Cardiac muscle cell (in vitro differentiated cells and primary cell): ENCODE measurements at places on chromosomes 6 and 20. TPM values are rescaled to one million over a fixed set of nuclear protein-coding genes. Genes with fewer than 3 reads are reported as not detected.

DNA sequence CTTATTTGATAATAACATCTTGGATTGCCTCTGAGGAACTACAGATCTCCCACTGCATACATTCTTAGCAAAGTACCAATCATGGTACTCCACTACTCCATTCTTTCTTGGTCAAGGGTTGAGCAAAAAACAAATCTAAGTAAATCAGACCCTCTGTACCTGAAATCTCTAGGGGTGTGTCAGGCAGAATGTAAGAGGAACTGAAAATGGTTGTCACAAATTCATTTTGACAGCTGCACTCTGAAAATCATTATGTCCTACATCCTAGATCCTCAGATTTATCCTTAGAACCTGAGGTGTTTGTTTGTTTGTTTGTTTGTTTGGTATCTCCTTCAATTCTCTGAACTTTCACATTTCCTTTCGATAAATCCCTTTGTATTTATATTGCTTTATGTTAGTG lies 433.2 kb upstream of the BTBD3 start:
- DNase-seq, result no peak

The CFAP206 gene
- 0.14 TPM in 1 of 2 replicates, not detected in the other for total RNA-seq

The RSPH4A gene
- 0.21 and 0.56 TPM in 2 replicates for total RNA-seq

GRCh38 chr6:14888575-14889000 lies 357.3 kb upstream of the JARID2 start:
- no peak for DNase-seq

GRCh38 chr6:108343894-108344293 lies 49.0 kb downstream of the AFG1L start:
- DNase-seq, result no peak

DNA sequence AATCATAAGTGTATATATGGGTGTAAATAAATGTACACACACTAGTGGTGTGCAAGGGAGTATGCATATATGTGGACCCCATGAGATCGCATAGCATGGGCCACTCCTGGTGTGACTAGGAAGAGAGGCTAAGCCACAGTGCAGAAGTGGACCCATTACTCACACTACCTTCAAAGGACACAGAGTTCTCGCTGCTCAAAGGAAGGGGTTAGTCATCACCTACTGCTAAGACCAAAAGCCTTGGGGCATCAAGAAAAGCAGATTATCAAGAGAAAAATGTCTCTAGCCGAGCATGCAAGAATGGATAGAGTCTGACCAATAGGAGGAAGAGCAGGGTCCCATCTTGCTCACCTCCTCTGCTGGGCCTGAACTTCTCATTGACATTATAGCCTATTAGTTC lies 195.5 kb downstream of the MAFB start:
- no peak for DNase-seq

DNA sequence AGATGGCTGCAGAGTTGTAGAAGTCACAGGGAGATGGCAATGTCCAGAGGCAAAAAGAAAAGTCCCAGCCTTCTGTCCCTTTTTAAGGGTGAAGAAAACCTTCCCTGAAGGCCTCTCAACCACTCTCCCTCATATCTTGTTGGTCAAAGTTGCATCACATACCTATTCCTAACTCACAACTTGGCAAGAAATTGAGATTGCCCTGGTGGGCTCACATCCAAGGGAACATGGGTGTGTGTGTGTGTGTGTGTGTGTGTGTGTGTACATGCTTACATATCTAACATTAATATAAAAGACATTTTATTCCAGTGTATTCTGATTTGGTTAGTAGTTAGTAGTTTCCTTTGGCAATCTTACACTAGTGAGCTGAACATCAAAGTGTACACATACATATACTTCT lies 144.3 kb upstream of the SALL4 start:
- peak; percentile 73 for DNase-seq

The ENPP3 gene
- total RNA-seq, result 0.09 and 0.39 TPM in 2 replicates

GRCh38 chr6:149933461-149933860 lies 8.4 kb upstream of the ULBP2 start:
- DNase-seq, result no peak

The RBBP8NL gene
- not detected in 2 replicates for total RNA-seq

GRCh38 chr6:155056756-155057155 lies 61.6 kb downstream of the TIAM2 start:
- DNase-seq, result no peak

The EEF1A2 gene
- 1,016 and 1,067 TPM in 2 replicates for total RNA-seq

- no peak for DNase-seq
Measured at GRCh38 chr6:151701911-151702562, 105.4 kb upstream of the ESR1 start.

DNA sequence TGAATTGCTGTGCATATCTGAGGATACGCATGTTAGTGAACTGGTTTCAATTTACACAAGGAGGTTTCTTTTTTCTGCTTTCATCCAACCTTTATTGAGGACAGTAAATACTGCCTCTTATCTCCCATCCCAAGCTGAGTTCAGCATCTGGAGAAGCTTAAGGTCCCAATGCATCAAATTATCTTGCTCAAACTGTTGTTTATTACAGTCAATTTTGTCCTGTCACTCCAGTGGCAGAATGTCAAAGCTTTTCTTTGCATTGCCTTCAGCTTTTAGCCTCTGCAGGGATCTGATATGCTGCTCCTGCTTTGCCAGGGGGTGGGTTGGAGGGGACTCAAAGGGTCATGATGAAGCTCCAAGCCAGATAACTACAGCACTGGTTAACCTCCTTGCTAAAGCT lies 435.4 kb upstream of the SOX4 start:
- no peak for DNase-seq
